ENCODE measurements at places on chromosomes 6 and 20.

DNA sequence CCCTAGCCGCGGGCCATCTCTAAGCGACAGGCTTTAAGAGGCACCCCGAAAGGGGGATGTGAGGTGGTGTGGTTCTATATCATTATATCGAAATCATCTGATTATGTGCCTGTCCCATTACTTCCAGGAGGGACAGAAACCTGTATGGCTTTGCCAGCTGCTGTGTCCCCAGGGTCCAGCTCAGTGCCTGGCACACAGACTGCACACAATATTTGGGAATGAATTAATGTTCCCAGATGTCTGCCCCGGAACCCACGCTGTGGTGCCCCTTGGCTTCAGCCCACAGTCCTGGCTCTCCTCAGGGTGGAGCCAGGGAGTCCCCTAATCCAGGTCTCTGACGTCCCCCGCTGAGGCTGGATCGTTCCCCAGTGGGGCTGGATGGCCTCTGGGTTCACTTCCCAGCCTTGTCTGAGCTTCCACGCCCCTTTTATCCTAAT lies 8.9 kb upstream of the AHCY start:
- H3K27me3 ChIP-seq: peaks cover 12% of the 10 kb centered on the region
- no peak for DNase-seq
- no peaks in the 10 kb centered on the region for H3K36me3 ChIP-seq
- H3K4me3 ChIP-seq: no peak overlapping the region
- H3K27ac ChIP-seq: no peak overlapping the region

- no peaks in the 10 kb centered on the region for H3K36me3 ChIP-seq
- no peak overlapping the region for H3K4me3 ChIP-seq
- no peak for DNase-seq
- H3K27ac ChIP-seq: no peak overlapping the region
- no peaks in the 10 kb centered on the region for H3K27me3 ChIP-seq
Measured at GRCh38 chr20:23097636-23098580, 11.8 kb upstream of the CD93 start.

DNA sequence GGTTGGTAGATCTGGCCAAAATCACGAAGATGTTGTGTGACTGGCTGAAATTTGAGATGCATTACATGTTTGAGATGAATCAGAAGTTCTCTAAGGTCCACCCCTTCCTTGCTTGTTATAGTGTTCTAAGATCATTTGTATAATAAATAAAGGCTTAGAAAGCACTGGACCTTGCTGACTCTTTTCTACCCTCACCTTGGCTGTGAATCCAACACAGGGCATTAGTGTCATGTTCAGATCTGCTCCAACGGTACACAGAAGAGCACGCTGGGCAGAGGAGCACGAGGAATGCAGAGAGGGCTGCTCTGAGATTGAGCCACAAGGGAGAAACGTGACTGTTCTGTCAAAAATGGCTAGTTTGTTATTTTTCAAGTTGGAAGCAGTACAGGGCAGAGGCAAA lies 169.5 kb upstream of the HDAC2 start:
- DNase-seq: no peak
- H3K4me1 ChIP-seq: no peaks in the 10 kb centered on the region
- no peaks in the 10 kb centered on the region for H3K36me3 ChIP-seq

DNA sequence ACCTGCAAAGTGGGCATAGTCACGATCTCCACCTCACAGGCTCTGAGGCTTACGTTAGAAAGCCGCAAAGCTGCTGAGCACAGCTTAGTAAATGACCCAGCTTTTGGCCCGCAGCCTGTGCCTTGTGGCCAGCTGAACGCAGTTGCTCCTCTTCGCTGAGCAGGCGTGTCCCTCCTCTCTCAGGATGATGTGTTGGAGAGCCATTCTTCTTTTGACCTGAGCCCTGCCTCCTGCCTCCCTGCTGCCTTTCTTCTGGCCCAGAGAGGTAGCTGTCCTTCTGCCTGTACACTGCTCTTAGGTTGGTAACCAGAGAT lies 47.6 kb upstream of the MYL9 start:
- H3K27me3 ChIP-seq: no peaks in the 10 kb centered on the region
- H3K4me3 ChIP-seq: no peak overlapping the region
- peaks cover 30% of the 10 kb centered on the region for H3K4me1 ChIP-seq
- H3K36me3 ChIP-seq: peaks cover 31% of the 10 kb centered on the region
- DNase-seq: no peak
- H3K27ac ChIP-seq: no peak overlapping the region

DNA sequence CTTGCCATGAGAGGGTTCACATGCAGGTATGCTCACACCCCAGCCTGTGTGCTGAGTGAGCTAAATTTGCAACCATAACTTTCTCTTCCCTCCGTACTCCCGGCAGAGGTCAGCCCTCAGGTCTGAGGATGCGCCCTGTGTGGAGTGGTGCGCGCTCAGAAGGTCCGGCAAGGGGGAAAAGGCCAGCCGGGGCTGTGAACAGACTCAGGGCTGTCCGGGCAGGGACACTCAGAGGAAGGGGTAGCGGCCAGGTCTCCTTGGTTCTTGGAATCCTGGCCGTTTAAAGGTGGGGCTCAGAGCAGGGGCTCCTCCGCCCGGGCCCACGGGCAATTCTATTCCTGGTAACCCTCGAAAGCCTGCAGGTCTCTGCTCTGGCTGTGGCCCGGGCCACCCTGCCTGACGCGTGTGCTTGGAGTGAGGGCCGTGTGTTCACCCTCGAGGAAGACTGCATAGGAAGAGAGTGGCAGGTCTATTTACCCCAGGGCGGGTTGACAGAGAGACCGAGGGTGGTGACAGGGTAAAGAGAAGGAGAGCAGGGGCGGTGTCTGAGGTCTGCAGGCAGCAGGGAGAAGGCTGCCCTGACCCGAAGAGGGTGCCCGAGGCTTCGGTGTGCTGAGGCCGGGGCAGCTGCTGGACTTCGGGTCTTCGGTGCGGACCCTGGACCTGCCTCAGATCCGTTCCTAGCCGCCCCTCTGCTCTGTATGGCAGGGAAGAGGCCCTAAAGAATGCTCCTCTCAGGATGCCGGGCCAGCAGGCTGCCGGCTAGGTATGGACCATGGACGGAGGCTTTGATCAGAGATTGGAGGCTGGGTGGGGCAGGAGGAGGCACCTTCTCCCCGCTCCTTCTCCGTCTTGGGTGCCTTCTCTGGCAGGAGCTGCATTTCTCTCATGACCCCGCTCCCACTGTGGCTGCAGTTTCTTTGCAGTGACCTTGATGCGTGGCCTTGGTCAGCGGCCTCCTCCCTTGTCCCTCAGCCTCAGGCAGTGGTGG lies 131.1 kb upstream of the ARMC2 start:
- H3K27ac ChIP-seq: no peak overlapping the region
- no peak overlapping the region for H3K4me3 ChIP-seq
- DNase-seq: no peak
- no peaks in the 10 kb centered on the region for H3K27me3 ChIP-seq
- H3K36me3 ChIP-seq: no peaks in the 10 kb centered on the region

GRCh38 chr20:35306931-35307517 lies 14.8 kb upstream of the FAM83C start:
- no peaks in the 10 kb centered on the region for H3K36me3 ChIP-seq
- H3K27me3 ChIP-seq: no peaks in the 10 kb centered on the region
- H3K27ac ChIP-seq: no peak overlapping the region
- H3K4me3 ChIP-seq: no peak overlapping the region

DNA sequence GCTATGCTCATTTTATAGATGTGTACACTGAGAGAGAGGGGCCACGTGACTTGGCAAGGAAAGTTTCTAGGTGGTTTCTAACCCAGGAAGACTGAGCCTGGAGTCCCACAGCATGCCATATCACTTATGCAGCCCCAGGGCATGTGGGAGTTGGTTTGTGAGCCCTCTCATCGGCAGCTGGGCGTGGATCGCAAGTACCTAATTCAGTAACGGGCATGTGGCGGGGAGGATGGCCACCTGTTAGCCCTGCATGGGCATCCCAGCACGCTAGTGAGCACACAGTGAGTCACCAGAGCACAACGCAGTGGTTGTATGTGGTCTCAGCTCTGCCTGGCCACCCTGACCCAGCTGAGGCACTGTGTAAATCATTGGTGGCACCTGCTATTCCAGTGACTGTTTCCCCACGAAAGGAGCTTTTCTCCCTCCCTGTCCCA lies 88.3 kb downstream of the NINL start:
- H3K4me3 ChIP-seq: no peak overlapping the region
- H3K27ac ChIP-seq: no peak overlapping the region
- no peaks in the 10 kb centered on the region for H3K4me1 ChIP-seq
- DNase-seq: no peak

- H3K4me1 ChIP-seq: peaks cover 5% of the 10 kb centered on the region
- H3K27me3 ChIP-seq: no peaks in the 10 kb centered on the region
- no peak overlapping the region for H3K4me3 ChIP-seq
- no peak overlapping the region for H3K27ac ChIP-seq
- H3K36me3 ChIP-seq: no peaks in the 10 kb centered on the region
- no peak for DNase-seq
Measured at GRCh38 chr6:160429620-160429895, 81.4 kb downstream of the SLC22A3 start.

DNA sequence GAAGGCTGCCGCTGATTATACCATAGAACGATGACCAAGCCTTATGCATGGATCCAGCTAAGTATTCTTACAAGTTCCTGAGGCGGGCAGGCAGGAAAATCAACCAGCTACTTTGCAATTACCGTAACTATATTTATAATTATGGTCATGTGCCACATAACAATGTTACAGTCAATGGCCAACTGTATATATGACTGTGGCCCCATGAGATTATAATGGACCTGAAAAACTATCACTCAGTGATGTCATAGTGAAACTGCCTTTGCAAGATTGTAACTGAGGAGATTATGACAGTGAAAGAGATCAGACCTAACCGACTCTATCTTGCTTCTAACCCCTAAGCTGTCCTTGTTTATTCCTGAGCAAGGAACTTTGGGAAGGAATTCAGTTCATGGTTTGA lies 33.1 kb upstream of the FAM135A start:
- no peaks in the 10 kb centered on the region for H3K27me3 ChIP-seq
- H3K27ac ChIP-seq: no peak overlapping the region
- H3K4me3 ChIP-seq: no peak overlapping the region
- H3K4me1 ChIP-seq: no peaks in the 10 kb centered on the region
- DNase-seq: no peak

DNA sequence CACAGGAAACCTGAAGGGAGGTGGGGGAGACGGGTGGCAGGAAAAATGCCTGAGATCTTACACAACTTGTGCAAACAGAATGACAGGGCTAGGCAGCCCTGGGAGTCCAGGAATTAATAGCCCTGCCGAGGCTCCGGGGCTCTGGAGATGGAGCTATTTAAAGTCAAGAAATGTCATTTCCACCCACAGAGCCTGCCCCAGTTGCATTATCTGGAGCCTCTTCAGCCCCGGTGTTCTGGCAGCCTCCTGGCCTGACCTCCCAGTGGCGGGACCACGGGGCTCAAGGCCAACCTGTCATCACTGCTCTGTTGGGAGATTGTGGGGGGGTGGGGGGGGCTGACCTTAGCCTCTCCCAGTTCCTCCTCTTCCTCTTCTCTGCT lies 28.5 kb upstream of the SCUBE3 start:
- H3K4me1 ChIP-seq: no peaks in the 10 kb centered on the region
- no peaks in the 10 kb centered on the region for H3K27me3 ChIP-seq
- H3K27ac ChIP-seq: no peak overlapping the region
- no peak for DNase-seq
- H3K4me3 ChIP-seq: no peak overlapping the region

DNA sequence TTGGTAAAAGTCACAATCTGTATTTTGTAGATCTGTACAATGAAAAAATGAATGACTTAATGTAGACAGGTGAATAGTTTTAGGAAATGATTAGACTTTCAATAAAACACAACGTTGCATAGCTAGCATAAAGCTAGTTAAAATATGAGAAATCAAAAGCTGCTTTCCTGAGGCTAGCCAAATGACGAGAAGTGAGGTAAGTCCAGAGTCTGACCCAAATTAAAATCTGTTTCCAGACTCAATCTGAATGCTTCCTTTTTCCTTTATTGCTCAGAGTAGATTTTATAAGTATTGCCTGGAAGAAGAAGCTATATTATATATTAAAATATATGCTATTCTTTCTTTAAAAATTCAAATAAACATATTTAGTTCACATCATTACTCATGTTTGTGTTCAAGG lies 615.4 kb downstream of the CD109 start:
- DNase-seq: no peak
- no peaks in the 10 kb centered on the region for H3K36me3 ChIP-seq
- no peaks in the 10 kb centered on the region for H3K27me3 ChIP-seq
- no peak overlapping the region for H3K27ac ChIP-seq
- no peak overlapping the region for H3K4me3 ChIP-seq
